GM04503 (cell line): ENCODE measurements at places on chromosomes 16 and 17.

- DNase-seq, result no peak
These were observed 76.7 kb downstream of the PLD6 start for GRCh38 chr17:17129466-17129865.

DNA sequence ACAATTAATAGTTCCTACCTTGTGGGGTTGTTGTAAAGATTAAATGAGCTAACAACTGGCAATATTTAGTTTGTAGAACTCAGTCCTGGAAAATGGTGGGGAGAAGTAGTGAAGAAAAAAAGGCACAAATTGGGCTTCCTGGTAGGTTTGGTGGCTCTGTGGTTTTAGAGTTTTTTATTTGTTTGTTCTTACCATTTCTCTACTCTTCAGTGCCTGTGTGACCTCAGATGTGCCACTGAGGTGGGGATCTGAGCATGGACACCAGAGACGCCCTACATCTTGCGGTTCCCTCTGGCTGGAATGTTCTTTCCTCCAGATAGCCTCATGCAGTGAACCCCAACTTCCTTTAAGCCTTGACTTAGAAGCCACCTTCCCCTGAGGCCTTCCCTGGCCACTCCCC lies 7.7 kb downstream of the ZBTB4 start:
- no peak for DNase-seq

- DNase-seq, result no peak
These were observed 26.1 kb downstream of the GAS7 start for GRCh38 chr17:10172241-10172741.

- no peak for DNase-seq
These were observed 30.6 kb downstream of the RPTOR start for GRCh38 chr17:80575057-80575875.

DNA sequence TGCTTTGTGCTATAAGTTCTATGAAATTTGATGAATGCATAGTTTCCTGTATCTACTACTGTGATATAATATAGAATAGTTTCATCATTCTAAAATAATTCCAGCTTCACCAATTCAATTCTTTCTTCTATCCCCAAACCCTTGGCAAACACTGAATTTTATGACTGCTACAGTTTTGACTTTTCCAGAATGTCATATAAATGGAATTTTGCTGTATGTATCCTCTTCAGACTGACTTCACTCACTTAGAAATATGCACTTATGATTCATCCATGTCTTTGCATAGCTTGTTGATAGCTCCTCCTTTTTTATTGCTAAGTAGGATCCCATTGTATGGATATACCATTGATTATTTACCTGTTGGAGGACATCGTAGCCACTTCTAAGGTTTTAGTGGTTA lies 89.1 kb upstream of the HS3ST3A1 start:
- no peak for DNase-seq

DNA sequence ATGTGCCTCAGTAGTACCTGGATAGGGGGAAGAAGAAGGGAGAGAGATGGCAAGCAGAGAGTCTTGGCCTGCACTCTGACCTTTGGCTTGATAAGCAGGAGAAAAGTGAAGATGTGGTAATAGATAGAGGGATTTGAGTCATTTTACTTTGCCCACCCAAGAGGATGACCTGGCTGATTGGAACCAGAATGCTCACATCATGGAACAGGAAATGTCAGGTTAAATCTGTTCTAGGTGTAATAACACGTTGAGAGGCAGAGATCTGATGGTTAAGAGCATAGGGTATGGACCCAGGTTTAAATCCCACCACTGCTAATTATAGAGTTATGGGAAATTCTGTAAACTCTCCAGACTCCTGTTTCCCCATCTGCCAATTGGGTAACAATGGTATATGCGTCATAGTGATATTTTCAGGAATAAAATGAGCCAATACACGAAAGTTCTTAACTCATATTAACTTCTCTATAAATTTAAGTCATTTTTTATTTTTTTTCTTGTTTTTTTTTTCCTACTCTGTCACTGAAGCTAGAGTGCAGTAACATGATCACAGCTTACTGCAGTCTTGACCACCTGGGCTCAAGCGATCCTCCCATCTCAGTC lies 8.1 kb upstream of the CCL18 start:
- DNase-seq, result no peak

DNA sequence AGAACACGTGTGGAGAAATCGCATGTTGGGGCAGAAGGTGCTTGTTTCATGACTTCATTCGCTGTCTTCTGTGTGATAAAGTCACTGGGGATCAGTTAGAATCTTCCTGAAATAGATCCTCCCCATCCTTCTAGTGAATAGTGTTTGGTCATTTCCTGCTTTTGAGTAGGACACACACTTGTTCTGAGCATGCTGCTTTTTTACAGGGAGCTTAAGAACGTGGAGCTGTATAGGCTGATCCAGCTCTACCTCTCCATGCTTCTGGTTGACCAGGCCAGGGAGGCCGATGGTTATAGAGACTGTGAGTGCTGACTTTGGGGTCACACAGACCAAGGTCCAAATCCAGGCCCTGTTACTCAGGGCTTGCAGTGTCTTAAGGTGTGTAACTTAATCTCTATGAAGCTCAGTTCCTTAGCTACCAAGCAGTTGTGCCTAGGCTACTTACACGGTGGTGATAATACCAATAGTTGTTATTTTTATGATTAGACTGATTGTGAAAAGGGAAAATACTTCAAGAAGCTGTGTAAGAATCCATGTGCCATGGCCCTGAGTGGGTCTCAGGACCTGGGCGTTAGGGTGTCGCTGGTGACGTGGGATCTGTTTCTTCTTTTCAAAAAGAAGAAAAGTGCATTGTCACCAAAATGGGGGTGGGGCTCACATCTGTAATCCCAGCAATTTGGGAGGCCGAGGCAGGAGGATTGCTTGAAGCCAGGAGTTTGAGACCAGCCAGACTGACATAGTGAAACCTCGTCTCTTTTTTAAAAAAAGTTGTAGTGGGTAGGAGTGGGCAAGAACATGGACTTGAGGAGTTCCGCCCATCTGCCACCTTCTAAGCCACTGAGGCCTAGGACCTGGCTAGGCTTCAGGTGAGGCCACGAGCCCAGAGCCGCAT lies 64.1 kb upstream of the LGALS9 start:
- DNase-seq, result no peak

DNA sequence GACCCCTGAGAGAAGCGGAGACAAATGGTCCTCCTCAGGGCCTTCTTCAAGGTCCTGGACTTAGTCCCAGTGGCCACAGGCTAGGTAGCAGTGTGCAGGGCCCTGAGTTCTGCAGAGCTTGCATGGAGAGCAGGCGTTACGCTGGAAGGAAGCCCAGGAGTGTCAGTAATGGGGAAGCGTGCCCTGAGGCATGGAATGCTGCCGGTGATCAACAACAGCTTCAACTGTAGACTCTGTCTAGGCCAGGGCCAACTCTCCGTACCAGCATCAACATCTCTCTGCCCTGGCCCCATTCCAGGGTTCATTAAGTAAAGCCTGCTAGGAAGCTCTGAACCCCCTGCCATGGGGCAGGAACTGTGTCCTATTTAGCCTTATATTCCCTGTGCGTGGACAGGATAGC lies 568 bp upstream of the TNK1 start:
- DNase-seq, result no peak

- DNase-seq, result no peak
These were observed 45.0 kb downstream of the ZNF652 start for GRCh38 chr17:49316889-49317675.

GRCh38 chr17:75809631-75810111 lies 25.1 kb downstream of the UNK start:
- DNase-seq, result no peak

GRCh38 chr17:8913879-8914278 lies 46.4 kb upstream of the PIK3R6 start:
- no peak for DNase-seq

DNA sequence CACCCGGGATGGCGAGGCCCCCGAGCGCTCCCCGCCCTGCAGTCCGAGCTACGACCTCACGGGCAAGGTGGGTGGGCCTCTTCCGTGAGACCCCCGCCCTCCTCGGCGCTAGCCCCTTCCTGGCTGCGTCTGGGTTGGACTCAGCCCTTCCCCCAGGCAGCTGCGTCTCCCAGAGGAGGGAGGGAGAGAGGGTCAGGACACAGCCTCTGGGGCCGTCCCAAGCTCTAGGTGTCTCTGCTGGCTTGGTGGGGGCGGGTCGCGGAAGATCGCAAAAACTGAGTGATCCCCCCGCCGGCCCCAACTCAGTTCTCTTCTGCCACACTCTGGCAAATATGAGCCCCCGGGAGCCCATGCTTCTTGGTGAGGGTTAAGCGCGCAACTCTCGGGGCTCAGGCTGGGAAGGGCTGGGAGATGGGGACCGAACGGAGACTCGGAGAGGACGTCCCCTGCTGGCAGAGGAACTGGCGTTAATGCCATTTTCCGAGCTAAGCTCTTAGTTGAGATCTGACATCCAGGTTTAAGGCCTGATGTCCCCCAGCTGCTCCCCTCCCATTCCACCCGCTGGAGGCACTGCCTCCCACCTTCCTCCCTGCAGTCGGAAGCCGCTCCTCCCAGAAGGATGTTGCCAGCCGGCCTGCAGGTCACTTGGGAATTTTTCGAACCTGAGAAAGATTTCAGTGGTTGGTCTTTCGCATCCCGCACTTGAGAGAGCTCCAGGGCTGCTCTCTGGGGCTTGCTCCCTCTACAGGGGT lies 419 bp downstream of the RAB37 start:
- DNase-seq, result no peak

DNA sequence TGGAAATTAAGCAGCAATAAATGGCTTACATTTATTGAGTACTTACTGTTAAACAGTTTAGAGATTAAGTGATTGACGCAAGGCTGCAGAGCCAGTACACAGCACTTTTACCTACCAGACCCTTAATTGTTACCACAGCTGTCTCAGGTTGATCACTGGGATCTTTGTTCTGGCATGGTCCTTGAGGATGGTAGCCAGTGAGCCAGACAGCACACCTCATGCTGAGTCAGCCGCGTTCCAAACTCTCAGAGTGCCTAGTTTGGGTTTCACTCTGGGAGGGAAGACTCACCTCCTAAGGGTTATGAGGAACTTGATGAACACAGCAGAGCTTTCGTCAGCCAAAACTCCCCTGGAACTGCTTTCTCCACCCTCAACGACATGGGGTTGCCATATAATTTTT lies 20.4 kb downstream of the CDH3 start:
- DNase-seq, result no peak

- DNase-seq, result no peak
These were observed 24.8 kb downstream of the ETV4 start for GRCh38 chr17:43521389-43521788.

DNA sequence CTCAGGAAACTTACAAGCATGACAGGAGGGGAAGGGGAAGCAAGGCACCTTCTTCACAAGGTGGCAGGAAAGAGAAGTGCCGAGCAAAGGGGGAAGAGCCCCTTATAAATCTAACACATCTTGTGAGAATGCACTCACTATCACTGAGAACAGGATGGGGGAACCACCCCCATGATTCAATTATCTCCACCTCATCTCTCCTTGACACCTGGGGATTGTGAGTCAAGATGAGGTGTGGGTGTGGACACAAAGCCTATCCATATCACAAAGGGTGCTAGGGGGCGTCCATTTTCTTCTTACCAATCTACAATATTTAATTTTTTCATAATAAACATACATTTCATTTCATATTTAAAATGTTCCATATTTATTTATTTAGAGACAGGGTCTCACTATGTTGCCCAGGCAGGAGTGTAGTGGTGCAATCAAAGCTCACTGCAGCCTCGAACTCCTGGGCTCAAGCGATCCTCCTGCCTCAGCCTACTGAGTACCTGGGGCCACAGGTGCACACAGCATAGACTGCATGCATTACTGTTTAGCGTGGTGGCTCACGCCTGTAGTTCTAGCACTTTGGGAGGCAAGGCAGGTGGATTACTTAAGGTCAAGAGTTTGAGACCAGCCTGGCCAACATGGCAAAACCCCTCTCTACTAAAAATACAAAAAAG lies 26.5 kb upstream of the FAAP100 start:
- no peak for DNase-seq

DNA sequence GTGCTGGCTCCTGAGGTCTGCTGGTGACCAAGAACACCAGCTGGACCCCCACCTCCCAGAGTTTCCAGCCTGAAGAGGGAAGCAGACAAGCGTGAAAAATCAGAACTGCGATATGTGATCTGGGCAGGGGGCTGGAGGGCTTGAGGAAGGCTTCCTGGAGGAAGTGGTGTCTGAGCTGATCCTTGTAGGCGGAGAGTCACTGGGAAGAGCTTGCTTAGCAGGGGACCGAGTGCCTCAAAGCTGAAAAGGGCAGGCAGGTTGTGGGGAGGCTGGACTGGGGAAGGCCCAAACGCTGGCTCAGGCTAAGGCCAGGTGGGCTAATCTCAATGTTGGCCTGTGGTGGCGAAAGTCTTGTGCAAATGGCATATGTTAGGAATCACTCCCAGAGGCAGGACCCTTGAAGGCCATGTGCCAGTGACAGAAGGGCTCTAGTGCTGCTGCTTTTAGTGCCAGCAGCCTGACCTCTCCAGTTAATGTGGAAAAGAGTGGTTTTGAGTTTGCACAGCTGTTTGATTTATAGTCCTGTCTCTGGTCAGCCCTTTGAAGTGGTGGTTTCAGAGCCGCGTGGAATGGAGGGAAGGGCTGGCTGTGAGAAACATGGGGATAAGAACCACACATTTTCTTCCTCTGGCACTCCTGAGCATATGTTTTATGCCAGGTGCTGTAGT lies 85.3 kb upstream of the LGALS9 start:
- no peak for DNase-seq

GRCh38 chr16:11848842-11849241 lies 2.5 kb downstream of the RSL1D1 start:
- no peak for DNase-seq

DNA sequence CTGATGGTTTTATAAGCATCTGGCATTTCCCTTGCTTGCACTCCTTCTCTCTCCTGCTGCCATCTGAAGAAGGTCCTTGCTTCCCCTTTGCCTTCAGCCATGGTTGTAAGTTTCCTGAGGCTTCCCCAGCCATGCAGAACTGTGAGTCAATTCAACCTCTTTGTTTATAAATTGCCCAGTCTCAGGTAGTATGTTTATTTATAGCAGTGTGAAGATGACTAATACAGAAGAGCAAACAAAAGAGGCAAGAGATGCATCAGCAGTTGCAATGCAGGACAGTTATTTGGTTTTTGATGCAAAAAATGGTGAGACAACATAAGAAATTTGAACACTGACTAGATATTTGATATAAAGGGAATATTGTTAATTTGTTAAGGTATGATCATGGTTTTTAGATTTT lies 16.8 kb downstream of the TMEM100 start:
- no peak for DNase-seq
